ENCODE measurements at places on chromosomes 13 and 19.
A peak's percentile ranks its signal among the peaks of the same experiment; 100 is the strongest.

DNA sequence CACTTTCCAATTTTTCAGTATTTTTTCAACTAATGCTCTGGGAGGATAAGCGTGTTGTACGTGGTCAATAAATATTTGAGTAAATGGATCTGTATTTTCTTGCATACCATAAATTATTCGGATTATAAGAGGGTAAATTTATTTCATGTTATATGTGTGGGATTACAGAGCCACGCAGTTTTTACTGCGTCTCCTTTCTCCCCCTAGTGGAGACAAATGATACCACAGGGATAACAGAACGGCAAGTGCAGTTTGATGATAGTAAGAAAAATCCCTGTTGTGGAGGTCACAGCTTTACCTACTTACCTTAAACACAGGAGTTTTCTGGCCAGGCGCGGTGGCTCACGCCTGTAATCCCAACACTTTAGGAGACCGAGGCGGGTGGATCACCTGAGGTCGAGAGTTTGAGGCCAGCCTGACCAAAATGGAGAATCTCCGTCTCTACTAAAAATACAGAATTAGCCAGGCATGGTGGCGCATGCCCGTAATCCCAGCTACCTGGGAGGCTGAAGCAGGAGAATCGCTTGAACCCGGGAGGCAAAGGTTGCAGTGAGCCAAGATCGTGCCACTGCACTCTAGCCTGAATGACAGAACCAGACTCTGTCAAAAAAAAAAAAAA is 16.8 kb downstream of the MBD3L2B start:
- DNase-seq: peak; percentile 5

GRCh38 chr19:20103091-20103740 is 25.4 kb downstream of the ZNF90 start:
- DNase-seq: no peak

GRCh38 chr13:26406791-26407190 is 150.7 kb upstream of the WASF3 start:
- no peak for DNase-seq

DNA sequence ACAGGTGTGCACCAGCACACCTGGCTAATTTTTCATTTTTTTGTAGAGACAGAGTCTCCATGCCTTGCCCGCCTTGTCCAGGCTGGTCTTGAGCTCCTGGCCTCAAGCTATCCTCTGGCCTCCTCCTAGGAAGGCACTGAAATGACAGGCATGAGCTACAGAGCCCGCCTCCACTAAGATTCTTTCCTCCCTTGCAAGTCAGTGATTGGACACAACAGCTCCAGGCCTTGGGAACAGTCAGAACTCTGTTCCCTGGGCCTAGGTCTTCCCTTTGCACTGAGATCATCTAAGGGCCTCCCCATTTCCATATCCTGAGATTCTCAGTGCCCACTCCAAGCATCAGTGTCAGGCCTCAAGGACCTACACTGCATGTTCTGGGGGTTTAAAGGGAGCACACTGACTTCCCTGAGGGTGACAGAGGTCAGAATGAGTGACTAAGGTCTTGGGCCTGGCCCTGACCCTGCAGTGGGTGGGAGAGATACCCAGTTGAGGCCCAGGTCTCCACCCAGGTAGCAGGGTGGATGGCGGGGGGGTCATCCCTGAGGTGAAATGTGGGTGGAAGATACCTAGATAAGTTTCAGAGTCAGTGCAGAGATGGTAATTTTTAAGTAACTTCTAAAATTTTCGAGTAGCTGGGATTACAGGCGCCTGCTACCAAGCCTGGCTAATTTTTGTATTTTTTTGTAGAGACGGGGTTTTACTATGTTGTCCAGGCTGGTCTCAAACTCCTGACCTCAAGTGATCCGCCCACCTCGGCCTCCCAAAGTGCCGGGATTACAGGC is 17.3 kb upstream of the ERCC1 start:
- no peak for DNase-seq

DNA sequence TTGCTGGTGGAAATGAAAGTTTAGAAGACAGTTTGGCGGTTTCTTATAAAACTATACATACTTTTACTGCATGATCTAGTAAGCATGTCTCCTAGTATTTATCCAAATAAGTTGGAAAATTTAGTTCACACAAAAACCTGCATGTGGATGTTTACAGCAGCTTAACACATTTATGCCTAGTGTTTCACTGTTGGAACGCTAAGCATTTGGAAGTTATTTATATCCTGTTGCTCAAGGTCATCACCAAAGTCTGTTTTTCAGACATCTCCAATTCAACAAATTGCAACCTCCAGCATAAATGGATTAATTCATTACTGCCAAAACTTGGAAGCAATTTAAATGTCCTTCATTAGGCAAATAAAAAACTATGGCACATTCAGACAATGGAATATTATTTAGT is 461.8 kb downstream of the SUCLA2 start:
- DNase-seq: no peak

DNA sequence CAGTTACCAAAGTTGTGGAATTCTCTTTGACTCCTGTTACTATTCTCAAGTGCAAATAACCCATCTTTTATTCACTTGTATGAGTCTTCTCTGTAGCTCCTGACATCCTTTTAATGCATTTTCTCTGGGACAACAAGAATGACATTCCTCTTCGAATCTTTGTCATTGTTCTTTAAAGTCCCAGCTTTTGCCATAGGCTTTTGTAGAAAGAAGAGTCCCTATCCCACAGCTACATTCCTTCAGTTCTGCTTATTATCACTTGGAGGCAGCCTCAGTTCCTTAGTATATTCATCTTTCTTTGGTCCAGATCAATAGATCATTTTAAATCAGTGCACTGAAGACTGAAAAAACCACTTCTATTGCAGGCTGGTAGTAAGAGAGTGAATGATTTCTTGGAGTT is 560.2 kb downstream of the DACH1 start:
- no peak for DNase-seq

DNA sequence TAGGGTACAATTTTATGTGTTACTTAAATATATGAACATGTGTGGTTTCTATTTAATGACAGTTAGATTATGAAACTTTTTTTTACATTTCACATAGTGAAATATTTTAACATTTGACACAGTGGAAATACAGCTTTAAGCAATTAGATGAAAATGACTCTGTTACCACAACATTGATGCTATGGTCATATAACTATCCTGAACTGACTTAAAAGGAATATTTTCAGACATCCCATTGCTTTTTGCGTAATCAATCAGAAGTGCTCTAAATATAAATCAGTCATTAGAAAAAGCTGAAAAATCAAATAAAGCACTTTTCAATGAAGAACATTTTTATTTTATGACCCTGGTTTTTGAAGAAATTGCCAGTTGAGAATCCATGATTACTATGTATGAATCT is 80.3 kb downstream of the UFM1 start:
- DNase-seq: no peak

DNA sequence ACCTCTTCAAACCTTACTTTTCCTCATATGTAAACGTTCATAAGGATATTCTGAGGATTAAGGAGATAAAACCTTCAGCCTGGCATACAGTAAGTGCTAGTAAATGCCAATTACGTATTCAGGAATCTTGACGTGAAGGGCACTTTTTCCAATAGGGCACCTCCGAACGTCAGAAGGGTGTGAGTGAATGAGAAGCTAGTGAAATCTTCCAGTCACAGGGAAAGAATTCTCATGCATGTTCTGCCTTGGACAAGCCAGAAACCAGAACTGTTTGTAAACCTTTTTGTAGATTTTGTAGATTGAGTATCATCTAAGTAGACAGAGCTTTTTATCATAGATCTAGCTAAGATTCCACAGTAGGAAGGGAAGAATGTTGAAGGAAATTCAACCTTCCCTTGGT is 16.5 kb downstream of the DGKH start:
- DNase-seq: no peak

DNA sequence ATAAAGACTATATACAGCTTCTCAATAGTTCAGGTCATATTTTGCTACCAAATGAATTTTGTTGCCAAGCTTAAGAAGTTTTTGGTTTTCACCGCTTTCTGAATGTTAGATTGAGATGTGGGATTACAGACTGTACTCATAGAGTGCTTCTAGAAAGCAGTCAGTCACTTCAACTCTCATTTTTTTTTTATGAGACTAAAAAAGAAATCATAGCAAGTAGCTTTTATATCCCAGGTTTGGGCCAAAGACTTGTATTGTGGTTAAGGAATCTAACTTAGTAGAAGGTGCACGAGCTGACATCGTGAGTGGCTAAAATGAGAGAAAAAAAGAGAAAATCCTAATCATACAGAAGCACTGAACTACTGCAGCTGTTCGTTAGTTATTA is 2.2 kb upstream of the USPL1 start:
- no peak for DNase-seq

- DNase-seq: no peak
Observed at GRCh38 chr19:50204811-50205675, 1.6 kb downstream of the MYH14 start.

DNA sequence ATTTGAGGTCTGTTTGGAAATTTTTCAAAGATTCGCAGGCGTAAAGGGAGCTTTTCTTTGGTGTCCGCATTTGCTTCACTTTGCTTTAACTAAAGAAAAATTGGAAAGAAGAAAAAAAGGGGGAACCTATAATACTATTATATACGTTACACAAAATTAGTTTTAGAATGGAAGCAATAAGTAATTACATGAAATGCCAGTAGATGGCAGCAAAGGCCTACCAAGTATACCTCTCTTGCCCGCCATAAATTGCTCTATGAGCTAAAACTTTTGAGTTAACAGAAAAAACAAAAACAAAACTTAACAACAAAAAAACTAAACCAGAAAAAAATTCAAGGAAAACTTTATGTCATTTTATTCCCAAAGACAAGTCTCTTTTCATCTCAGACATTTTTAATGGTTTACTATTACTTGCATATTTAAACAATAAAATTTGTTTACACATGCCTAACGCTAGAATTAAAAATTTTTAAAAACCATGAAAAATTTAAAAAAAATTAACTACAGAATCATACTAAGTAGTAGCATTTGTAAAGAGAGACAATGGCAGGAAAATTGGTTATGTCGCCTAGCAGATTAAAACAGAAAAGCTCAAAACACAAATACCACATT is 271.4 kb downstream of the NALCN start:
- no peak for DNase-seq

DNA sequence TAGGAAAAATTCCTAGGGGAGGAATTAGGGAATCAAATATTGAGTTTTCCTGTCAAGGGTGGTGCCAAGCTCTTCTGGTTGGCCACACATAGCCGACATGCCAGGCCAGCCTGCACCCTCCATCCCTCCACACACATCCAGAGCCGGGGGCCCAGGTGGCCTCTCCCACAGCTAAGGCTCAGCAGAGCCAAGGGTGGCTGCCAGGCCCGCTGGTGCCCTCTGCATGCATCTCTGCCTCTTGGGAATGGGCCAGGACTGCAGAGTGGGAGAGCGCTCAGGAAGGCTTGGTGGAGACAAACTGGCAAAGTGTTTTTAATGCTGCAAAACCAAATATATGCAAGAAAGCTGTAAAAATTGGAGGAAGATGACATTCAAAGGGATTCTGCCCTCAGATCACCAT is 42.7 kb upstream of the GAS6 start:
- no peak for DNase-seq

GRCh38 chr13:73171926-73172325 is 113.1 kb downstream of the KLF5 start:
- no peak for DNase-seq

DNA sequence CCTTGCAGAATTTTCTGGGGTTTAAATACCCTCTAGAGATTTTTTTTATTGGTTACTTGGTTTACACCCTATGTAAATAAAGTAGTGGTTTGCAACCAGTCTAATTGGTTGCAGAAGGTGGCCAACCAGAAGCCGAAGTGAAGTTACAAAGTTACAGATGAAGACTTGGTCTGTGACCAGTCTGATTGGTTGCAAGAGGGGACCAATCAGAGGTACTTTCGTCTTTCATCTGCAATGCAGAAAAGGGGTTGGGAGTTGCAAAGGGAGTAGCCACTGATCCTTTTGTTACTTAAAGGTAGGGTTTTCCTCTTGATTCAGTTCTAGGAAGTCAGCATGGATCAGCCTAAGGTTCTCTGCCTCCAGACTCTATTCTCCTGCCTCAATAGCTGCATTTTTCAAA is 48.8 kb upstream of the CHST8 start:
- DNase-seq: no peak

- DNase-seq: no peak
Observed at GRCh38 chr19:21765151-21765550, 2.2 kb downstream of the ZNF100 start.

DNA sequence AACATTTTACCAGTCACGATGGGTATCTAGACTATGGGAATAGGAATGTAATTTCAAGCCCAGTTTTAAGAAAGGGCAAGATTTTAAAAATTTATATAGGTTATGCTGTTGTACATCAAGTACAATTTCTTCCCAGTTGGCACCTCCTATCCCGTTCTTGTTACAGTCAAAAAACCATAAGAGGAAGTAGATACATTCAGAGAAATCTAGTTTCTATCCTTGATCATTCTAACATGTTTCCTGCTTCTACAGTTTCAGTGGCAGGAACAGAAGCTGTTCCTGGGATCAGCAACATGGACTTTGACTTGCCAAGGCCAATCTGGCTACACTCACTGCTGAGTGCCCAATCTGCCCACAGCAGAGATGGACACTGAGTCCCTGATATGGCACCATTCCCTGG is 14.7 kb upstream of the FPR3 start:
- no peak for DNase-seq

DNA sequence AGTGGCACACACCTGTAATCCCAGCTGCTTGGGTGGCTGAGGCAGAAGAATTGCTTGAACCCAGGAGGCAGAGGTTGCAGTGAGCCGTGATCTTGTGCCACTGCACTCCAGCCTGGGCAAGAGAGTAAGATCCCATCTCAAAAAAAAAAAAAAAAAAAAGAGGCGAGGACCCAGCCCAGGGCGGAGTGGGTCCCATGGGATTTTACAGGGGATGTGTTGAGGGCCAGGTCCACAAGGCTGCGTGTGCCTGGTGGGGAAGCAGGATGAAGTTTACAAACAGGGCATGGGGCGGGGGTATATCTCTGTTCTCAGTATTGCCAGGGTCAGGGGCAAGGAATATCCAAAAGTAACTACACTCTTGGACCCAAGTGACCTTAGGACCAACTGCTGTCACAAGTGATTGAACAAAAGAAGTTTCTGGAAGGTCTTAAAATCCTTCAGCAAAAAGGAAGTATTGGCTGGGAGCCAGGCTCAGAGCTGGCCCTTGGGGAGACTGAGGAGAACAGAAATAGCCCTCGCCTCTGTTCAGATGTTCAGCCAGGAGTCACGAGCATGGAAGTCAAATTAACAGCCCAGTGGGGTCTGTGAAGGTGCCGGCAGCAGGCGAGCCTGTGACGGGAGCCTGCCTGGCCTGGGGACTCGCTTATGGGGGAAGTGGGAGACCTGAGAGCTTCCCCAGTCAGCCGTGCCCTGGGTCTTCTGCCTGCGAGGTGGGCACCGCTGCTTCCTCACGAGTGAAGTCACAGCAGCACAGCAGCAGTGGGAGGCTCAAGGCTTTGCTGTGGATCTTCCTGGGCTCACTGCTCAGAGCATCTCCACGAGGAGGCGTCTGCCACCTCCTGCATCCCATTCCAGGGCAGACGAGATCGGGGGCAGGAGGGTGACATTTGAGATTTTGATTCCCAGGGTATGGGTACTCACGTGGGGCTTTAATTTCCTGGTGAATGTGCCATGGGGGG is 6.4 kb downstream of the MYO9B start:
- DNase-seq: no peak

- DNase-seq: peak; percentile 87
Observed at GRCh38 chr19:46133101-46133627, 8.7 kb upstream of the IGFL3 start.

Data from retinal pigment epithelial cell (primary cell).